ENCODE measurements at places on chromosomes 6 and 20. TPM values are rescaled to one million over a fixed set of nuclear protein-coding genes. Genes with fewer than 3 reads are reported as not detected.

Gene TFAP2A
- 53.2 TPM for total RNA-seq

Gene ENPP5
- total RNA-seq = 0.15 TPM

Gene VGLL2
- not detected for total RNA-seq

Gene ACOT13
- 7.7 TPM for total RNA-seq

Gene SRMS
- not detected for total RNA-seq

Gene ZNF341
- 2.2 TPM for total RNA-seq

Gene PPIL6
- 4.8 TPM for total RNA-seq

Gene REV3L
- total RNA-seq = 67.1 TPM

Gene TMEM200A
- total RNA-seq = not detected

Gene MAS1
- total RNA-seq = not detected

Gene HUS1B
- total RNA-seq = 1.1 TPM

All from melanocyte of skin (primary cell).